ENCODE measurements at places on chromosomes 5 and 9. TPM values are rescaled to one million over a fixed set of nuclear protein-coding genes. Genes with fewer than 3 reads are reported as not detected.

DNA sequence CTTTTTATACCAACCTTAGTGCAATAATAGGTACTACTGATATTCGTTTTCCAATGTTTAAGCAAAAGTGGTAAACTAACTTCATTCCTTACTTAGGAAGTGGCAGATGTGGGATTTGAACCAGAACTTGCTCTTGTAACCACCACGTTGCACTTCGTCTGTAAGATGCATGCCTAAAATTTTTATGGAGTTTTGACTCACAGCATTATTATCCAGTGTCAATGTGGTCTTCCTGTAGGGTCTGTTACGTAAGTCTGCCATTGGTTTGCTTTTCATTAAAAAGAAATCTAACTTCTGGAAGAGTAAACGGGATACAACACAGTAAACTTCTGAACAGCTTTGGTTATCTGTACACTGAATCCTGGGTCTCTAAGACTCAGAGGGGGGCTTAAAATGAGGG, 521.0 kb upstream of the WWC1 start:
- no peak overlapping the region for H3K27ac ChIP-seq
- H3K4me3 ChIP-seq = no peak overlapping the region
- no peaks in the 10 kb centered on the region for H3K27me3 ChIP-seq
- no peaks in the 10 kb centered on the region for H3K36me3 ChIP-seq
- no peaks in the 10 kb centered on the region for H3K4me1 ChIP-seq
- no peak for DNase-seq

DNA sequence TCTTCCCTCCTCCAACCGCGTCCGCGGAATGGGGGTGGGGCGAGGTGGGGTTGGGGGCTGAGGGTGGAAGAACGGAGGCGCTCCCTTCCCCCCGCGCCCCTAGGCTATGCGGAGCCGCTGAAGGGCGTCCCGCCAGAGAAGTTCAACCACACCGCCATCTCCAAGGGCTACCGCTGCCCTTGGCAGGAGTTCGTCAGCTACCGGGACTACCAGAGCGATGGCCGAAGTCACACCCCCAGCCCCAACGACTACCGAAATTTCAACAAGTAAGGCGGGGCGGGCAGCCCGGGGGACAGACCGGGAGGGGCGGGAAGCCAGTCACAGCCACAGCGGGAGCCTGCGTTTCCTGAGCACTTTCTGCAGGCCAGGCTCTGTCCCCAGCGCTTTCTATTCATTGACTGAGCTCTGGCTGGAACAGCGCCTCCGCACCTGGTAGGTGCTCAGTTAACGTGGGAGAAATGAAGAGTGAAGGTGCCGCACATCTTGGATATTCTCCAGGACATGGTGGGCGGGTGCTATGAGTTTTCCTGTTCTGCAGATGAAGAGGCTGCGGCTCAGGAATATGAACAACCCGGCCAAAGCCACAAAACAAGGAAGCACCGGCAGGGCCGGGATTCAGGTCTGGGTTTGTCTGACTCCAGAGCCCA, 11.3 kb downstream of the MYOZ3 start:
- H3K36me3 ChIP-seq = no peaks in the 10 kb centered on the region
- peak; percentile 48 for DNase-seq
- peak overlapping the region; percentile 57 for H3K4me3 ChIP-seq
- peaks cover 21% of the 10 kb centered on the region for H3K27me3 ChIP-seq
- no peak overlapping the region for H3K27ac ChIP-seq

PHF24 gene
- not detected for total RNA-seq

DNA sequence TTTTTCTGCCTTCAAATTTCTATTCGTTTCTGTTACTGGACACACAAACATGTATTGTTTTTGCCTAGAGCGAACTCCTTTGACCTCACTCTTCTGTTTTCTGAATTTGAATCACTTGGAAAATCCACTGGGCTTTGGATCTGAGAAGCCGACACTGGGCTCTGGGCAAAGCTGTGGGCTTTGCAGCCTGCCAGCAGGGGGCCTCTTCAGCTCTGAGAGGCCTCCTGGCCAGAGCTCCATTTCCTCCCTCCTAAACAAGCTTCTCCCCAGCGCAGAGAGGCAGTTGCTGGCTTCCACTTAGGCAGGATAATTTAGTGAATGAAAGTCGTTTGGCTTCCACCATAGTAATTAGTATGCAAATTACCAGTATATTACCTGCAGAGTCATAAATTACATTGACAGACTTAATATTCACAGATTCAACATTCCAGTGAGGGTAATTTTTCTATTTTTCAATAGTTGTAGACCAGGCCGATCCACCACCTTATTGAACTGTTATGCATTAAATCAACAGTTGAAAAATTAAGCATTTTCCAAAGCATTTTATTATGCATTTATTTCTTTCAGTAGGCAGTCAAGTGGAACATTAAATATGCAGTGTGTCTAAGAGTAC, 104.0 kb upstream of the ZNF366 start:
- H3K36me3 ChIP-seq = no peaks in the 10 kb centered on the region
- peak; percentile 24 for DNase-seq
- H3K4me3 ChIP-seq = no peak overlapping the region

DNAI1 gene
- total RNA-seq = not detected

GRCh38 chr9:3793971-3794383, 268.2 kb upstream of the RFX3 start:
- no peak overlapping the region for H3K4me3 ChIP-seq
- no peak for DNase-seq
- no peak overlapping the region for H3K27ac ChIP-seq
- no peaks in the 10 kb centered on the region for H3K4me1 ChIP-seq
- no peaks in the 10 kb centered on the region for H3K27me3 ChIP-seq

GLRA1 gene
- not detected for total RNA-seq

ANKRD31 gene
- total RNA-seq = 0.56 TPM

- H3K4me1 ChIP-seq = no peaks in the 10 kb centered on the region
- no peak overlapping the region for H3K4me3 ChIP-seq
- H3K36me3 ChIP-seq = no peaks in the 10 kb centered on the region
These were observed 191.0 kb downstream of the GLIS3 start for GRCh38 chr9:4108754-4109465.

TMEM252 gene
- not detected for total RNA-seq

PCDHB11 gene
- total RNA-seq = not detected

All from CD4-positive, alpha-beta T cell (primary cell).